ENCODE measurements at places on chromosomes 12 and 14.

DNA sequence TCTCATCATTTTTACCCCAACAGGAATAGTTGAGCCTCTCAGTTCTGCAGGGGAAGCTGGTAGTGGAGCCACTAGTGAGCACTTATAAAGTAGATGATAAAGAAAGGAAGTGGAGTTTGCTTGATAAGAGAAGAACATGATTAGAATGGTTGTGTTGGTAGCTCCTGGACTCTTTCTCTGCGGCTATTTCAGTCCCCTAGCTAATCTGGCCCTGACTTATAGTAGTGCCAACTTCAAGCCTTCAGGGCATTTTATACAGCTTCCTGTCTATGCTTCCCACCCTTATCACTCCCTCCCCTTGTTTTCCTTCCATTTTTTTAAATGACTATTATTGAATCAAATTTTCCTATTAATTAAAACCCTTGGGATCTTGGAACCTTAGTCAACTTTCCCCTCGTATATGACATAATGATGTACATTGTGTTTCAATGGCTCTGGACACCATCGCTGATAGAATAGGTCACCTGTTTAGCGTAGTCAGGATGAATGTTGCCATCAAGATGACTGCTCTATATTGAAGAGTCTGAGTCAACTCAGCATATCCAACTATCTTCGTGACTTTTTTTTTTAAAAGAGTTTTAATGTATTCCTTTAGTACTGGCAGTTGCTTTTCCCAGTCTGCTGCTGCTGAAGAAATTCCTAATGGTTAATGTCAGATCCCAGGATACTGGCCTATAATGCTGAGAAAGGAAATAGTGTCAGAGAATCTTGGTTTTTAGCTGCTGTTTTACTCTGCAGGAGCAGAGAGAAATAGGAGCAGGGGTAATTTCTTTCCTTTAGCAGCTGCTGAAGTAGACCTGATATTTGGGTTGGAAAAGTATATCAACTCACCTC lies 16.2 kb upstream of the PCNX1 start:
- DNase-seq = no peak

DNA sequence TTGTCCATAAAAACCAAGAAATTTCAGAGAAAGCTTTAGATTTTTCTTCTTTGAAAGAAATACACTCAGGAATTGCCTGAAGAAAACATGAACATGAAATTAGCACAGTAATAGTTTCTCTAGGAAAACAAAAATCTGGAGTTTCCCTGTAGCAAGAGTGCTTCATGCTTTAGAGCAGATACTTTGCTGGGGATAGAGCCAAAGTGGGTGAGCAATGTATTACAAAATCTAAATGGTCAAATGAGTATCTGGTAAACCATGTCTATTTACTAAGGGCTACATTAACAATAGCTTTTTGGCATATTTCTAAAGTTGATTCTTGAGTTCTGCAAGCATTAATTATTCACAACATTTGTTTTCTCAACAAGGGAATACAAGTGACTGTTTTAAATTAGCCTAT lies 26.2 kb downstream of the AVPR1A start:
- DNase-seq = no peak

DNA sequence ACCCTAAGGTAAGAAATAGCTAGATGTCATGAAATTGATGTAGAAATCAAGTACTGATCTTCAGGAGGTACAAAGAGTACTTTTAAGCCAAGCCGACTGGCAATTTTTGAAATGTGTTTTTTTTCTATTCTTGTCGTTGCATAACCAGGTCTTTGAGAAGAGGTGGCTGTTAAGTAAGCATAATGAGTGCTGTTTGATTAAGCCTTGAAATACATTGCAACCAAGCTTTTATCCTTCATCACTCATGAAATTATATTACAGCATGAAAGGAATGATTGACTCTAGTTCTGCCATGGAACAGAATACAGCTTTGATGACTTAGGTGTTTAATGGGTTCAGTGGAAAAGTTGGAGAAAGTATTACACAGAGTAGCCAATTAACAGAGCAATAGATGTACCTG lies 1720.2 kb upstream of the SEL1L start:
- DNase-seq = no peak

GRCh38 chr12:62649412-62650138 lies 182.9 kb downstream of the MON2 start:
- no peak for DNase-seq

- DNase-seq = peak; percentile 12
These were observed 62.7 kb downstream of the ERH start for GRCh38 chr14:69335371-69335771.
